OCI-M1 (cell line): ENCODE measurements at places on chromosomes 12 and 14.
A peak's percentile ranks its signal among the peaks of the same experiment; 100 is the strongest.

DNA sequence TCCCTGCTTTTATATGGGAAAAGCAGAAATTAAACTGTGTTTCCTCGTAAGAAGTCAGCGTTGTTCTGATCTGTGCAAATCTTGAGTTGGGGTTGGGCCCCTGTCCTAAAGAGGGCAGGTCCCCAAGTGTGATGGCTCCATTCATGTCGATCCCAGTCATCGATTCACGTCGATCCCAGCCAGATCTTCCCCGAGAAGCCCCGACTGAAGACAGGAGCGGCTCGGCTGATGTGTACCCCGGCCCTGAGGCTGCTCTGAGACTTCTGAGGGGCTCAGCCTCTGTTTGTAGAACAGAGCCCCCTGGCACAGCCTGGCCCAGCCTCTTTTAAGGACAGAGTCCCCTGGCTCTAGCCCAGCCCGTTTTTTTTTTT lies 9.3 kb downstream of the PGAM5 start:
- no peak for DNase-seq

DNA sequence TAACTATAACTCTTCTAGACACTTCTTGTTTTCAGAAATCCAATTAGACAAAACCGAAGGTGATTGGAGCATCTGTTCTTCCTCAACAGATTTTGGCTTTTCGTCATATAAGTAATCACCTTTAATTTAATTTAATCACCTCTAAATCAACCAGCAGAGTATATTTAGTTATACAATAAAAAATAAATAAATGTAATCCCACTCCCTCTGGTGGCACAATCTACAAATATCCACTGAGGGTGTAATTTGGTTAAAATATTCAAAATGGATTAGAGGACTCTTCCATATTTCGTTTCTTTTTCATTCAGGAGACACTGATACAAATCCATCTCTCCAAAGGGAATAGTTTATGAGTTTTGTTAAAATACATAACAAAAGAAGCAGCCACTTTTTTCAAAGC lies 18.3 kb upstream of the SLC35F4 start:
- DNase-seq: no peak

- no peak for DNase-seq
Measured at GRCh38 chr12:15256761-15257160, 35.5 kb upstream of the RERG start.

GRCh38 chr14:53954551-53955228 lies 1.9 kb downstream of the BMP4 start:
- DNase-seq: no peak

- peak; percentile 40 for DNase-seq
Measured at GRCh38 chr12:93186131-93186530, 191.6 kb upstream of the NUDT4 start.

DNA sequence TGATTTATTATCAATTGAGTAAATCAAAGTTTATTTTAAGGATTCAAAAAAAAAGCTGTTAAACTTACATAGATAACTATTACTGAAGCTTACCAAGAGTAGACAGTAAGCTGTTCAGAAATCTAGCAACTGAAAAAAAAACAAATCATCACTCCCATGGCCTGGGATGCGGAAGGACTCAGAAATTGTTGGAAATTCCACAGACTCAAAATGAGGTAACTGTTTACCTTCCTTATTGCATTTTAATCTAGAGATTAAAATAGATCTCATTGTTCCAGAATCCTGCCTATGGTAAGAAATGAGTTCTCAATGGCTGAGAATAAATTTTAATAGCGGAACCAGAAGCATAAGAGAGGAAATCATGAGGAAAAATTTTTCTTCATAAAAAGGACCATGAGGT lies 87.2 kb downstream of the PPM1H start:
- DNase-seq: no peak

DNA sequence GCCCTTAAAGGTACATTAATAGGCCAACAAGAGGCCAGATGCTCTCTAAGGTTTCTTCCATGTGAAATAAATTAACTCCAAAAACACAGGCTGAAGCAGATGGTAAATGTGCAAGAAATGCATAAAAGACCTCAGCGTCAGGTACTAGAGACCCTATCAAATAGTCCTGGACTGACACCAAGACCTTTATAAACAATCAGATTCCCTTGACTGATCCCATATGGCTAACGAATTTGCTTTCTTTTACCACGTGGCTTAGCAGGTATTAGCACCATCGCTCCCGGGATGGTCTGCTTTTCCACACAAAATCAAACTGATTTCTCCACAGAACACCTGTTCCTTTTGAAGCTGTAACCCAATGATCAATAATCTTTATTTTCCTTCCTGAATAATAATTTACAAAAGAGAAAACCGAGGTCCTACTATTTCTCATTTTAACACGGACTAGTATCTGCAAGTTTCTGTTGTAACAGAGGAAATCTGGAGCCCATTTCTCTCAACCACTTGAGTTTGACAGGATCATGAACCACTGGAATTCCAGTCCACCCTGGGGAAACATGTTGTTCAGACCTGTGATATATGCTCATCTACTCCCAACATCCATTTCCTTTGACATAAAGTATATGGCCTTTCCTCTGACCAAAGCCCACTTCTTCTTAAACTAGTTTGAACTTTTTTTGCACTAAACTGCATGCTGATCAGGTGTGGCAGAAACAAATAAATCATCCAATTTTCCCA lies 48.2 kb upstream of the DAAM1 start:
- no peak for DNase-seq

DNA sequence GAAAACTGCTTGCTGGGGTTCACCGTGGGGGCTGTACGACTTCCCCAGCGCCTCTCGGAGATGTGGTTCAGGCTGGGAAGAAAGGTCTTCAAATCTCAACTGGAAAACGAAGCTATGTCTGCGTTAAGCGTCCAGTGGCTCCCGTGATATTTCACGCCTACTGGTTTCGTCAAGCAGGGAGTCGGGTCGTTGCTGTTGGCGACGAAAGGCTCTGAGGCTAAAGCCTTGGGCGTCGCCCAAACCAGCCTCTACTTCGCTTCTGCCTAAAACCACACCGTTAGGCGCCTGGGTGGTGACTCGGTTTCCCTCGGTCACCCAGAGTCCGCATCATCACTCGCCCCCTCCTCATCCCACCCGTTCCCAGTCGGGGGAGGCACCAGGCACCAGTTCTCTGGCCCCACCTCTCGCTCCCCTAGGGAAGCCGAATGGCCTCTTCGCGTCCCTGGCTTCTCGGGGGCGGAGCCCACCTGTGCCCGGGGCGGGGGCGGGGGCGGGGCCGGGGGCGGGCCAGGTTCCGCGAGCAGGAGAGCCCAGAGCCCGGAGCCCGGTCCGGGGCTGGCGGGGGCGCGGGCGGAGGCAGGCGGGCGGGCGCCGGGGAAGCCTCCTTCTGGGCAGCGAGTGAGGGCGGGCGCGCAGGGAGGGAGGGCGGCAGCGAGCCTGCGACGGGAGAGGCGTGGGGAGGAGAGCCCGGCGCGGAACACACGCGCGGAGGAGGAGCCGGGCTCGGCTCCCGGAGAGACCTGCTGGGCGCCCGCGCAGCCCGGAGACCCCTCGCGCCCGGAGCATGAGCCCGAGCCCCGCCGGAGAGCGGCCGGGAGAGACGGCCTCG lies at the start of gene B4GALNT3:
TSS of gene B4GALNT3 (plus strand) at position 510 of the 829 bp plus-strand sequence. CDS start 438 bp downstream, outside the sequence.
- no peak for DNase-seq

- DNase-seq: no peak
Measured at GRCh38 chr12:94498073-94498472, 38.4 kb upstream of the CEP83 start.

DNA sequence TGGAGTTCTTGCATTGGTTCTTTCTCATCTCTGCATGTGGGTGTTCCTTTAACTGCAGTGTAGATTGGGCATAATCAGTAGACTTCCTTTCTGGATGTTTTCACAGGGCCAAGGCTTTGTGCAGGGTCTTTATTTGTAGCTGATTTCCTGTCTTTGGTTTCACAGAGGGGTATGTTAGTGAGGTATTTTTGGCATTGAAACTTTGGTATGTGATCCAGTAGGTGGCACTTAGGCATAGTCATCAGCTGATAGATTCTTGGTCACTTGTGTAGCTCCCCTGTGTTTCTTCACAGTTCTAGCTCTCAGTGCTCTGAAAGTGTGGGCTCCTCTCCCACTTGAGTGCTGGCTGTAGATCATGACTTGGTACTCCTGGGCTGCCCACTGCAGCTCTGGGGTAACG lies 52.7 kb upstream of the LMO3 start:
- no peak for DNase-seq

DNA sequence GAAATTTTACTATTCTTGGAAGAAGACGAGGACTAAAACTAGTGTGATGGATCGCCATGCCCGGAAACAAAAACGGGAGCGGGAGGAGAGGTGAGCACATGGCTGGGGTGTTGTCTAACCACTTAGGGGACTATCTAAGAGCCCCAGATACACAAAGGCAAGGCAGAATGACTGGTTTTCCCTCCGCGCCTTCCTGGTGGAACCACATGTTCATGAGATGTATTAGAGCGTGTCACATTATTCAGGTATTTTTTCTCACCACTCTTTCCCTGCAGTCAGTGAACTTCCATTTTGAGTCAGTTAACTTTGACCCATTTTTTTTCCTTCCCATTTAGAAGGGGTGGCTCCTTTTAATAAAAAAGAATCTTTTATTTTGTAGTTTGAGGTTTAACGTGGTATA lies 68.8 kb upstream of the TRAF3 start:
- no peak for DNase-seq

- no peak for DNase-seq
Measured at GRCh38 chr14:106850913-106851825, 1324.8 kb downstream of the TMEM121 start.

- peak; percentile 88 for DNase-seq
Measured at GRCh38 chr12:50074936-50075807, 10.0 kb upstream of the SMARCD1 start.

DNA sequence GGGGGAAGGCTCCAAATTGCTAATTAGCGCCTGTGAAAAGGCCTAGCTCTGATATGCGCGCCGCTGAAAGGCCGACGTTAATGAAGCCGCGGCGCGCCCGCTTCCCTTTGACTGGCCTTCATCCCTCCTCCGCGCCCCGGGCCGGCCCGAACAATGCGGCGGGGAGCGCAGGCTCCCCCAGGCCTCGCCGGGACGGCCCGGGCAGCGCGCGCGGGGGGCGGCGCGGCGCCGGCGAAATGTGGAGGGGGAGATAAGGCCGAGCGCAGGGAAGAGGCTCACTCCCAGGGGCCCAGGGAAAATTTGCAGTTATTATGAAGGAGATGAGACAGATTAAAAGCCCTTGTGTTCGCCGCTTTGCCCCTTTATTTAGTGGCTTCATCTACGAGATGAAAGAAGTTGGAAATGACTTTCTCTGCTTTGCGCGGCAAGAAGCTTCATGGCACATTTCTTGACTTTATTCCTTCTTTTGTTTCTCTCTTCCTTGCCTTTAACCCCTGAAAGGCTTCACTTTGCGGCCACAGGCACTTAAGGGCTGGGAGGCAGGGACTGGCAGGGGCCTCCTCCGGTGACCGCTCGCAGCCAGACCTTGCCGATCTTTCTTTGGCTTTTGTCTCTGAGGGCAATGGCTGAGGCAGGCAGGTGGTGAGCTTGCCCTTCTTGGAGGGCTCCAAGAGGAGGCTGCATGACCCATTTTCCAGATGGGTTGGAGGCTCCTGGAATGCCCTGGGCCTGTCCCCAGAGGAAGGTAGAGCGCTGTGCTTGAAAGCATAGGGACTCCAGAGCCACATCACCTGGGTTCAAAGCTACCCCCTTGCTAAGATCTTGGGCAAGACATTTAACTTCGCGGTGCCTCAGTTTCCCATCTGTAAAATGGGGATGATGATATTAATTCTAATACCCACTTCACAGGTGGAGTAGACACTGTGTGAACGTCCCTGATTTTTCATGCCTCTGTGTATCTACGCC lies 12.7 kb upstream of the GPATCH2L start:
- peak; percentile 40 for DNase-seq
